ENCODE measurements at places on chromosomes 3 and 15.

DNA sequence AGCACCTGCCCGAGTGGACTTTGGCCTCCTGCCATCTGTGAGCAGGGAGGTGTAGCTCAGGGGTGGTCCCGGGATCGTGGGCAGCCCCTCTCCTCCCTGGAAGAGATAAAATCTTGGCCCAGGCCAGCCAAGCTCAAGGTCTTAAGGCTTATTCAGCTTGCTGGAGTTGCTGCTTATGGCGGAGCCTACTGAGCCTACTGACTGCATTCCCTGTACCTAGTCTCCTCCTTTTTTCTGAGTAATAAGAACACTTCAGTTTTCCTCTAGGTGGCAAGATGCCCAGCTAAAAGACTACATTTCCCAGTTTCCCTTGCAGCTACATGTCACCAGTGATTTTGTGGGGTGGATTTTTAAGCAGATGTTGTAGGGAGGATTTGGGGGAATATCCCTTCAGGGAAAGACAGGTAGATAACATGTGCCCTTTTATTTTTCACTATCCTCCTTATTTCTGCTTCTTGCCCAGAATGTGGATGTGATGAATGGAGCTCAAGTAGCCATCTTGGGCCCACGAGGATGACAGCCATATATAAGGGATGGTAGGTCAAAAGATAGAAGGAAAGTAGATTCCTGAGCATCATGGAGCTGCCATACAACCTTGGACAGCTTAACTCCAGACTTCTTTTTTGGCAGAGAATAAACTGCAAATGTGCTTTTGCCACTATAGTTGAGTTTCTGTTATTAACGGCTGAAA, 41.4 kb upstream of the INSYN1 start:
- no peak for DNase-seq

GRCh38 chr3:138833899-138834595, 681 bp downstream of the PIK3CB start:
- DNase-seq: no peak

DNA sequence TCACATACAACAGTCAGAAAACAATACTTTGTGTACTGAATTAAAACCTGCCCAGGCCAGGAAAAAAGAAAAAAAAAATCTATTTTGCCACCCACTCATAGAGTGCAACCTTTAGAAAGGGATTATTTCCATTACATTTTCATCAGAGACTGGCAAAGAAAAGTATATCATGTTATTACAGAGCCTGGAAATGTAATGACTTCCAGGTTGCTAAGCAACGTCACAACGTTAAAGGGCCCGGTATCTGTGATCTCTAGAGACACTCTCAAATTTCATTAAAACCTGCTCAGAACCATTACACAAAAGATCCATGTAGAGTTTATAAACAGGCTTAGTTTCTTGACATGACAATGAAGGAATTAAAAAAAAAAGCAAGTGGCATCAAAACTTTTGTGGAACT, 170.5 kb downstream of the CTNNB1 start:
- DNase-seq: peak; percentile 13

DNA sequence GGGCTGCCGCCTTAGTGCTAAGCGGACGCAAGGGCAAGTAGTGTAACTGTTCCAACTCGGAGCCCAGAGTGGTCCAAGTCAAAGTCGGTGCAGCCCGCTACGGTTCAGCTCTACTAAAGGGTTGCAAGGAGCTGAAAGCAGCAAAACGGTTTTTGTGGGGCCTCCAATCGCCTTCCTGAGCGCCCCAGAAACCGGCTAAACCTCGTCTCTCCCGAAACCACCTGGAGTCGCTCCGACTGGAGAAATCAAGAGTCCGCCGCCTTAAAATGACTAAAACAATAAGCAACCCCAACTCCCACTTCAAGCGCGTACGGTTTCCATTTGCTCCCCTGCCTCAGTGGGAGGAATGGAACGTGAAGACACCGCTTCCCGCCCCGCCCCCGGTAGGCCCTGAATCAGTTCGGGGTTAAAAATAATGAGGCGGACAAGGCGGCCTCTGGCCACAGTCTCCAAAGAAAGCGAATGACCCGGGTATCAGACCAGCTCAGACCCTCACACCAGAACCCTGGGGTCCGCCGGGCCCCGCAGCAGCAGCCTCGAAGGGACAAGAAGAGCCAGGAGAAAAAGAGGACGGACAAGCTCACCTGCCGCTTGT, 401 bp downstream of the SEC11A start:
- DNase-seq: no peak

Data from left renal cortex interstitium (tissue), 4 donors.